NCI-H1417 (cell line): ENCODE measurements at places on chromosomes 1 and 21.

- no peak for DNase-seq
Observed at GRCh38 chr21:14763695-14764064, 217.6 kb upstream of the SAMSN1 start.

DNA sequence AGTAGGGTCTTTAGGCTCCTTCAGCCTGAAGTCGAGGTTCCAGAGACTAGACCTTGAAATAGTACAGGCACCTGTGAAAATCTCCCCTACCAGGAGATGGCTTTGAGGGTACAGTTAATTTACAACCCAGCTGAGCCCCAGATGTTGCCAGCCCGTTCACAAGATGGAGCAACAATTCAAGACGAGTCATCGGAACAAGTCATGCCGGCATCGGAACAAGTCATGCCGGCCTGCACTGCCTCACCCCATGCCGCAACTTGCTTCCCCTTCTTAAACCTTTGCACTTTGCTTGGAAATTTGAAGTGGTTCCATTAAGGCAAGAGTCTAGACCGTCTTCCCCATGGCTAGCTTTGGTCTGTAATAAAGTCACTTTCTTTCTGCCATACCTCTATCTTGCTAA lies 16.0 kb downstream of the HHAT start:
- DNase-seq = no peak

DNA sequence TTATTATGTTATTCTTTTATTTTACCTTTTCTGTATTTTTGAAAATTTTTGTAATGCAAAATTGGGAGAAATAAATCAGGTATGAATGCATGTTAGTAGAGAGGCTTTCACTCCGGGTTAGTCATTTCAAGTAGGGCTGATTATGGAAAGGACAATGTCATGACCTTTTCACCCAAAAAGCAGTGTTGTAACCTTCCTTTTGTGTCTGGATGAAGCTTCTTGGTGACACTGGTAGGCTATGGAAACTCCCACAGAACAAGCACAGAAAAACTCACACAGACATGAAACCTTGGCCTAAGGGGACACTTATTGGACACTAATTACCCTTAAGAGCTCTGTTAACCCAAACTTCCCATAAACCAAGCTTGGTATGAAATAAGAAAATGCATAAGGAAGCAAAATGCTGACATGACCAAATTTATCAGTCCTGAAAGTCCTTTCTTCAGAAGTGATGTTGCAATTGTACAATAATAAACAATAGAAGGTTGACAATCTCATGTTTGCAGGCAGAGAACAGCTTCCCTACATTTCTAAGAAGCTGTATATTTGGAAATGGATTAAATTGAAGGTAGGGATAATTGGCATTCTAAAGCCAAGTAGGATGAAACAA lies 70.0 kb upstream of the KCNJ15 start:
- DNase-seq = no peak

DNA sequence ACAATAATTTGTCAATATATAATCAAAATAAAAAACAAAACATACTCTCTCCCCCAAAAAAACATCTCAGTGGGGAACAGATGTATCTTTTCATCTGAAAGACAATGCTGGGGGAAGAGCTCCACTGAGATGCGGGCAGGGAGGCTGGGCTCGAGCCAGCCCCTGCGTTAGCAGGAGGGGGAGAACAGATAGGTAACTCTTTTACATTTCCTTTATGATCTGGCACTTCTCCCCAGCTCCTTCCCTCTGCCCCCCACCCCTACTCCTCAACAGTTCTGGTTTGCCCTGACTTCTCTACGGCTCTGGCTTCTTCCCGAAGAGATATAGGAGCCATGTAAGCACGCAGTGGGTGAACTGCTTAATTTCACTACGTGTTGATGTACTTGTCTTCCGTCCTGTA lies 12.4 kb downstream of the LEPR start:
- DNase-seq = no peak

GRCh38 chr1:183612407-183612806 lies 22.1 kb upstream of the NCF2 start:
- DNase-seq = no peak
